RKO (cell line): ENCODE measurements at places on chromosomes 6 and 20.

- no peak for DNase-seq
These were observed 4.0 kb downstream of the LOC128125822 start for GRCh38 chr6:63576147-63576772.

DNA sequence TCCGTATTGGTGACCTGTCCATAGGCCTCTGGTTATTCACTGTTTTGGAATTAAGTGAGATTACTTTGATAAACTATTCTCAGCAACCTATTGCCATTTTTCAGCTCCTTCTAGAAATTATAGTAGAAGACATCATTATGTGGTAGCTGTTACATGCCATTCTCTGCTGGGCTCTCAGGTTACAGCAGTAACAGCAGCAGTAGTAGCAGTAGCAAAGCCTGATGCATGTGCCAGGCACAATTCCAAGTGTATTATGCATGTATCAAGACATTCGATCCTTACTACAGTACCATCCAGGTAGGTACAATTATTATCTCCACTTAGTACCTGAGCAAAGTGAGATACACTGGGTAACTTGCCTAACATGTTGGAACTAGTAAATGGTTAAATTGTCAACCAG is 74.3 kb downstream of the RPS12 start:
- no peak for DNase-seq

DNA sequence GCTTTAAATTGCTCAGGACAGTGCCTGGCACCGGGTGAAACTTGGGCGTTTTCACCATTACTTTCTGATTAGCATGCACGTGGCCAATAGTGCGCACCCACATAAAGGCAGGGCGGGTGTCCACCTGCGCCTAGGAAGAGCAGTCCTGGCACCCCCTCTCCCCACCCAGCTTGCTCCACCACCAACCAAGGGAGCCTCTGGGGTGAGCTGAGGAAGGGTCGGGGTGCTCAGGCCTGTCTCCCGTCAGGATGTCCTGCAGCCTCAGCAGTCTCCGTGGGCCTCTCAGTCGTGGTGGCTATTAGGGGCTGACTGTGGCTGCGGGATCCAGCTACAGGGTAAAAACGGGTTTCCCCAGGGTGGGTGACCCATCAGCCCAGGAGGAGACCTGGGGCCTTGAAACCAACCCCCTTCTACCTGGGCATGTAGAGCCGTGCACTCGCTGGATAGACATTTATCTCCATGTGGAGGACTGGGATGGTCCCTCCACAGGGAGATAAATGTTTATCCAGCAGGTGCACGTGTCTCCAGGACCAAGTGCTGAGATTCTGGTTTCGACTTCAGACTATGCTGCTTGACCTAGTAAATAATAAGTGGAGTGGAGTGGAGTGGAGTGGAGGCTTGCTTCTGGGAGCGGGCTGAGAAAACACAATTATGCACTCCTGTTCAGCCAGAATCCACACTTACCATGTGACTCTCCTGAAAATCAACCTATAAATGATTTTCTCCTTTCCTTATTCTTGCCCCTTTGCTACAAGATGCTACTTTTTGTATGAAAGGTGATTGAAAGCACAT is 91.1 kb downstream of the ZDHHC14 start:
- DNase-seq: no peak

- no peak for DNase-seq
These were observed 98.6 kb upstream of the RNF24 start for GRCh38 chr20:4113615-4114603.

DNA sequence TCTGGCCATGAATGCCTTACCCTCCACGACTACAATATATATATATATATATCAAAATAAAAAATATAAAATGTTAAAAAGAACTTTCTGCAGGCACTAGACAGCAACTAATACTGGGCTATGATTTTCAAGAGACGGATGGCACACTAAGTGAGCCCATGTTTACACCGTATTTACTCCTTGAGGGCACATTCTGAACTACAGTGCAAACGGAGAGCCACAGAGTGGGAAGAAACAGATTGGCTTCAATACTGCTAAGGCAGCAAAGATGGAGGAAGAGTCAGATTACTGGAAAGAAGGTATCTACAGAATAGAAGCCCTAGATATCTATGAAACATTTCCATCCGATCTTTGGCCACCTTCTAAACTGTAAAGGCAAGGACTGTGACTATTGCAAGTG is 330.3 kb downstream of the HTR1B start:
- no peak for DNase-seq

DNA sequence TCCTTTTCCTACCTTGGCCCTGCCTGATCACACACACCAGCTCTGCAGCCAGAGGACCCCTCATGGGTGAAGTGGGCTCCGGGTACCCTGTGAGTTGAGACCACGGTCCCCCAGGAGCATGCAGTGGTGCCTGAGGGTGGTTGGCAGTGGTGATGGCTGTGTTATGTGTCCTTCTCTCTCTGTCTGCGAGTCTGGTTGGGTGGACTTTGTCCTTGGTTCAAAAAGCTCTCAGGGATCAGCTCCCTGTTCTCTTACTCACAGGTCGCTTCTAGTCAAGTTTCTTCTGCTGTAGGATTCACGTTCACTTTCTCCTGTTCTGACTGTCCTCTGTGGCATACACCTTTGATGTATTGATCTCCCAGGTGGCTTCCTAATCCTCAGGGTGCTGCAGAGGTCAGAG is 84.6 kb downstream of the TXNDC5 start:
- no peak for DNase-seq

DNA sequence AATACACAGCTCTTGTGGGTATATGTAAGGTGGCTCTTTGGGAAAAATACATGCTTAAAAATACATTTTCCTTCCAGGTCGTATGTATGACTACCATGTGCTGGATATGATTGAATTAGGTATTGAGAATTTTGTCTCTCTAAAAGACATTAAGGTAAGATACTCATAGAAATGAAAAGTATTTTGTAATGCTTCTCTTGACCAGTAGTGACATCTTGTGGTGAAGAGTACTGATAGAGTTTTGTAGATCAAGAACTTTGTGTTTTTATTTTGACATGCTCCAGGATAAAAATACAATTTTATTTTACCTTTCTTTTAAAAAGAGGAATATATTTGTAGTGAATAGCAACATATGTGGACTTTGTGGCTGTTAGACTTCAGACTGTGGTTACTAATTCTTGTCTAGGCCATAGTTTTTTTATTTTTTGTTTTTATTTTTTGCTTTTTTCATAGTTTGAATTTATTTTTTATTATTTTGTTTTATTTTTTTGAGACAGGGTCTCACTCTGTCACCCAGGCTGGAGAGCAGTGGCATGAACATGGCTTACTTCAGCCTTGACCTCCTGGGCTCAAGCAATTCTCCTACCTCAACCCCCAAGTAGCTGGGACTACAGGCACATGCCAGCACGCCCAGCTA is 17.9 kb downstream of the RPF2 start:
- DNase-seq: peak; percentile 46

DNA sequence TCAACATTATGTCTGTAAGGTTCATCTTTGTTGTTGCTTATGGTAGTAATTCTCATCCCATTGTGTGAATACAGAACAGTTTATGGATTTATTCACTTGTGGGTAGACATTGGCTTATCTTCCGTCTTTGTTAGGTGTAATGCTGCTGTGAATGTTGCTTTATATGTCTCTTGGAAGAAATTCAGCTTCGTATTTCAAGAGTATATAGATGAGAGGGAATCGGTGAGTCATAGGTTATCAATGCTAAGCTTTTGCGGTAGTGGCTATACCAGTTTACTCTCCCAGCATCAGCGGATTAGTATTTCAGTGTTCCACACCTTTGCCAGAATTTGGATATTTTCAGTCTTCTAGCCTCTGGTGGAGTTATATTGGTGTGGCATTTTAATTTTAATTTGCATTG is 77.8 kb downstream of the ZFAND3 start:
- DNase-seq: no peak

GRCh38 chr6:4474810-4475209 is 301.4 kb upstream of the CDYL start:
- DNase-seq: no peak

- no peak for DNase-seq
These were observed 201.8 kb upstream of the LRFN2 start for GRCh38 chr6:40788661-40789655.

DNA sequence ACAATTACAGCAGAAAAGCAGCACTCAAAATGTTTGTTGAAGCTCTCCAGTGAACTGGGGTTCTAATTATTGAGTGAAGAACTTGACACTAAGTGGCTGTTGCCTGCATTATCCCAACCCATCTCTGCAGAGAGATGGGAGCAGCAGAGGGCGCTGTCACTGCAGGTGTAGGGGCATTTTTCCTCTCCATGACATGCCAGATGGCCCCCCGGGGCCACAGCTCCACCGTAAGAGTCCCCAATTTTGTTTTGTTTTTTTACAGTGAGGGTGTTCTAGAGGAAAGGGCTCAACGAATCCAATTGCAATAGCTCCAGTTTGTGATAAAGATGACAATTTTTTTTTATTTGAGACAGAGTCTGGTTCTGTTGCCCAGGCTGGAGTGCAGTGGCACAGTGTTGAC is 1.9 kb upstream of the FUCA2 start:
- DNase-seq: no peak
